CD4-positive, alpha-beta memory T cell (primary cell): ENCODE measurements at places on chromosomes 2 and 18.

- no peak for DNase-seq
Measured at GRCh38 chr18:35032113-35032512, 9.1 kb upstream of the MAPRE2 start.

GRCh38 chr2:1625281-1626001 lies 118.9 kb downstream of the PXDN start:
- no peak for DNase-seq

DNA sequence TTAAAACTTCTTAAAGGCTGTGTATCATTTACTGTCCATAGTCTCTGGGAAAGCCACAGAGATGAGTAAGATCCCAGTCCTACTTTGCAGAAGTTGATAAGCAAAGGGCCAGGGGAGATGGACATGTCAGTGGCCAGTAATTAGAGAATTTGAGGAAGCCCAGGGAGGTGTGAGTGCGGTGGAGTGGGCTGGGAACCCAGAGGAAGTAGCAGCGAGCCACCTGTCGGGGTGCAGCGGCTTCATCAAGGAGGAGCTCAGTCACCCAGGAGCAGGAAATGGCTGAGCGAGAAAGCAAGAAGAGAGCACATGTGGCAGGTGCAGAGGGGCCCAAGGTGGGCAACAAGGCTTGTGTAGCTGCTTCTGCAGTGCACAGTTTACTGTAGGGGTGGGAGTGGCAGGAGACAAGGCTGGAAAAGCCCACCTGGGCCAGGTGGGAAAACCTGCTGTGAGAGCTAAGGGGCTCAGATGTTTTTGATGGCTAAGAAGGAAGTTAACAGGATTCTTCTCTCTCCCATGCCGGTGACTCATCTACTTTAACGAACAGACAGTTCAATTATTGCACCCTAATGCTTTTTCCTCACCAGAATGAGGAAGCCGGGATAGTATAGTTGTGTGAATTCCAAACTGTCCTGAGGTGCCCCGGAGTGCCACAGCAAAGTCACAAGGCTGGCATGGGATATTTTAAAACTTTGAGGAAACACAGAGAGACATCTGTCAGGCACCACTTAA lies 34.8 kb upstream of the MGAT5 start:
- DNase-seq = peak; percentile 40

GRCh38 chr2:118014492-118014824 lies 588 bp upstream of the CCDC93 start:
- DNase-seq = no peak

GRCh38 chr2:40457837-40458236 lies 5.9 kb upstream of the SLC8A1 start:
- DNase-seq = no peak

GRCh38 chr2:39532933-39533332 lies 95.8 kb upstream of the MAP4K3 start:
- DNase-seq = no peak

- no peak for DNase-seq
Measured at GRCh38 chr2:133484106-133484505, 84.2 kb downstream of the NCKAP5 start.
